ENCODE measurements at places on chromosomes 16 and 17.

GRCh38 chr16:69111216-69111875 lies 5.9 kb downstream of the HAS3 start:
- H3K4me3 ChIP-seq, result no peak overlapping the region
- peaks cover 2% of the 10 kb centered on the region for H3K4me1 ChIP-seq
- no peak overlapping the region for H3K27ac ChIP-seq
- no peak for DNase-seq

- H3K36me3 ChIP-seq, result no peaks in the 10 kb centered on the region
- H3K4me1 ChIP-seq, result no peaks in the 10 kb centered on the region
- no peaks in the 10 kb centered on the region for H3K27me3 ChIP-seq
- H3K27ac ChIP-seq, result no peak overlapping the region
These were observed 77.0 kb downstream of the TANGO6 start for GRCh38 chr16:68920349-68920748.

- no peak overlapping the region for H3K27ac ChIP-seq
- H3K36me3 ChIP-seq, result peaks cover 12% of the 10 kb centered on the region
- no peak for DNase-seq
- H3K27me3 ChIP-seq, result no peaks in the 10 kb centered on the region
- H3K4me3 ChIP-seq, result no peak overlapping the region
These were observed 45.0 kb downstream of the ESRP2 start for GRCh38 chr16:68190736-68191510.

- H3K27ac ChIP-seq, result no peak overlapping the region
- H3K36me3 ChIP-seq, result no peaks in the 10 kb centered on the region
- no peak for DNase-seq
- H3K27me3 ChIP-seq, result no peaks in the 10 kb centered on the region
- no peak overlapping the region for H3K4me3 ChIP-seq
These were observed 6.8 kb upstream of the MSI2 start for GRCh38 chr17:57249520-57249919.

DNA sequence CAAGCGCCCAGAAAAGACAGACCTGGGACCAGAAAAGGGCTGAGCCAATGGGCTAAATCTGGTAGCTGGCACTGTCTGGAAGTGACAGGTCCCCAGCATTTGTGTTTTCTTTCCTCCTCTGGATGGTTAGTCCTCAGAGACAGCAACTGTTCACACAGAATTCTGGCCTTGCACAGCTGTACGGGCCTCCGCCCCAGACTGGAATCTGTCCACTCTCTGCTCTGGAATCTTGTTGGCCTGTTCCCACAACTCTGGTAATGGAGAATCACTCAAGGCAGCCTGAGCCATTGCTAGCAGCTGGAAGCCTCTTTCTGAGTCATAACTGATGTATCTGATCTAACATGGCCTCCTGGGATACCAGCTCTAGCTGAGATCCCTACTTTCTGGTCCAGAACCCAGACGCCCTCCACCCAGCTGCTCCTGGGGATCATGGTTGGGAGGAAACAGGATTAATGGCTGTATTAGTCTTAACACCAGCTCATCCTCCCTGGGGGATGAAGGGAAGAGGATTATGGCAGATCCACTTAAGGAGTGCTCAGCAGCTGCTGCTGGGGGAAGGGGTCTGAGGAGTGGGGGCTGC lies 9.1 kb downstream of the ZNF668 start:
- no peak overlapping the region for H3K4me3 ChIP-seq
- H3K27me3 ChIP-seq, result no peaks in the 10 kb centered on the region
- H3K36me3 ChIP-seq, result peaks cover 17% of the 10 kb centered on the region
- DNase-seq, result no peak

GRCh38 chr16:81151648-81152310 lies 55.6 kb upstream of the GCSH start:
- no peak overlapping the region for H3K27ac ChIP-seq
- no peaks in the 10 kb centered on the region for H3K27me3 ChIP-seq
- no peak overlapping the region for H3K4me3 ChIP-seq
- H3K4me1 ChIP-seq, result no peaks in the 10 kb centered on the region
- DNase-seq, result no peak
- H3K36me3 ChIP-seq, result no peaks in the 10 kb centered on the region

DNA sequence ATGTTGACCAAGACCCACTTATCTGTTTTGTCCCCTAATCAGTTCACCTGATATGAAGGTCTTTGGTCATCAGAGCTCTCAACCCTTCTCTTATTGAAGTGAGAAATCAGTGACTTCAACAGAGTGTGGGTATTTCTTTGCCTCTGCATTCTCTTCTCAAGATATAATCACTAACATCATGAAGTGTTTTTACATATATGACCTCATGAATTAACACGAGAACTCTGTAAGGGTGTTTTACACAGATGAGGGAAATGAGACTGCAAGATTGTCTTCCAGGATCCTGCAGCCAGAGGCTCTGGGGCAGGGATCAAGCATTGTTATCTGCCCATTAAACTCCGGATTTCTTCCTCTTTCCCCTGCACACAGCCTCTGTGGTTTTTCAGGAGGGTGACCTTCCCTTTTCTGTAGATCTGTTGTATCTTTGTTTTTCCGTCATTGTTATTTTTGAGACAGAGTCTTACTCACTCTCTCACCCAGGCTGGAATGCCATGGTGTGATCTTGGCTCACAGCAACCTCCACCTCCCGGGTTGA lies 22.7 kb downstream of the LCMT1 start:
- no peaks in the 10 kb centered on the region for H3K27me3 ChIP-seq
- H3K27ac ChIP-seq, result no peak overlapping the region
- H3K36me3 ChIP-seq, result peaks cover 5% of the 10 kb centered on the region
- DNase-seq, result no peak
- H3K4me3 ChIP-seq, result no peak overlapping the region
- no peaks in the 10 kb centered on the region for H3K4me1 ChIP-seq

DNA sequence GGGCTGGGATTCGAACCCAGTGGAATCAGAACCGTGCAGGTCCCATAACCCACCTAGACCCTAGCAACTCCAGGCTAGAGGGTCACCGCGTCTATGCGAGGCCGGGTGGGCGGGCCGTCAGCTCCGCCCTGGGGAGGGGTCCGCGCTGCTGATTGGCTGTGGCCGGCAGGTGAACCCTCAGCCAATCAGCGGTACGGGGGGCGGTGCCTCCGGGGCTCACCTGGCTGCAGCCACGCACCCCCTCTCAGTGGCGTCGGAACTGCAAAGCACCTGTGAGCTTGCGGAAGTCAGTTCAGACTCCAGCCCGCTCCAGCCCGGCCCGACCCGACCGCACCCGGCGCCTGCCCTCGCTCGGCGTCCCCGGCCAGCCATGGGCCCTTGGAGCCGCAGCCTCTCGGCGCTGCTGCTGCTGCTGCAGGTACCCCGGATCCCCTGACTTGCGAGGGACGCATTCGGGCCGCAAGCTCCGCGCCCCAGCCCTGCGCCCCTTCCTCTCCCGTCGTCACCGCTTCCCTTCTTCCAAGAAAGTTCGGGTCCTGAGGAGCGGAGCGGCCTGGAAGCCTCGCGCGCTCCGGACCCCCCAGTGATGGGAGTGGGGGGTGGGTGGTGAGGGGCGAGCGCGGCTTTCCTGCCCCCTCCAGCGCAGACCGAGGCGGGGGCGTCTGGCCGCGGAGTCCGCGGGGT lies at the start of gene CDH1:
TSS of gene CDH1 (plus strand) at position 247 of the 684 bp plus-strand sequence. CDS start at position 371, 124 bp downstream.
- H3K4me1 ChIP-seq, result peaks cover 4% of the 10 kb centered on the region
- peak within 1 kb of the TSS; percentile 93 for H3K4me3 ChIP-seq
- peak; percentile 88 for DNase-seq
- H3K27ac ChIP-seq, result no peak within 1 kb of the TSS

DNA sequence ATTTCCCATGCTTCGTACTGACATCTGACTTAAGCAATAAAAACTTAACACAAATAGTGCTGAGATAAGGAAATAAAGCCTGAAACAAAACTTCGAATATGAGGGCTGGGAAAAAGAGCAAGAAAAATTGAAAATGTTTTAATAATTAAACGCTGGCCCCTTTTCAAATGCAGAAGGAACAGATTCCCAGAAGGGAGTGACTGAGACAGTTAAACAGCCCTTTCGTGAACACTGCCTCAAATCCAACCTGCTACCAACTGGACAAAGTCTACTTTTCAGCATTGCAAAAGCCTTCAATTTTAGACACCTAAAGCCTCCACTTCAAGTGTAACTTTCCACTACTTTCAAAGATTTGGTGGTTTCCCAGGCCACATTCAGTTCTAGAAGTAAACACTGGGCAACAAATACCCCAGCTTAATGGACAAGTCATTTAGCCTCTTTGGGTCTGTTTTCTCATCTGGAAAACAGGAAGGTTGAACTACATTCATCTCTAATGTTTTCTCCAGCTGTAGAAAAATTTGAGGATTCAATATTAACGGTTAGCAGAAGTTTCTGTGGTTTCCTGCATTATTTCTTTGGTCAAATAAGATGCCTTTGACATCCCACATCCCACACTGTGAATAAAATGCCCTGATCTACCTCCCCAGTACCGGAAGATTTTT lies 11.8 kb downstream of the RFFL start:
- no peaks in the 10 kb centered on the region for H3K4me1 ChIP-seq
- no peaks in the 10 kb centered on the region for H3K27me3 ChIP-seq
- no peaks in the 10 kb centered on the region for H3K36me3 ChIP-seq
- no peak for DNase-seq

DNA sequence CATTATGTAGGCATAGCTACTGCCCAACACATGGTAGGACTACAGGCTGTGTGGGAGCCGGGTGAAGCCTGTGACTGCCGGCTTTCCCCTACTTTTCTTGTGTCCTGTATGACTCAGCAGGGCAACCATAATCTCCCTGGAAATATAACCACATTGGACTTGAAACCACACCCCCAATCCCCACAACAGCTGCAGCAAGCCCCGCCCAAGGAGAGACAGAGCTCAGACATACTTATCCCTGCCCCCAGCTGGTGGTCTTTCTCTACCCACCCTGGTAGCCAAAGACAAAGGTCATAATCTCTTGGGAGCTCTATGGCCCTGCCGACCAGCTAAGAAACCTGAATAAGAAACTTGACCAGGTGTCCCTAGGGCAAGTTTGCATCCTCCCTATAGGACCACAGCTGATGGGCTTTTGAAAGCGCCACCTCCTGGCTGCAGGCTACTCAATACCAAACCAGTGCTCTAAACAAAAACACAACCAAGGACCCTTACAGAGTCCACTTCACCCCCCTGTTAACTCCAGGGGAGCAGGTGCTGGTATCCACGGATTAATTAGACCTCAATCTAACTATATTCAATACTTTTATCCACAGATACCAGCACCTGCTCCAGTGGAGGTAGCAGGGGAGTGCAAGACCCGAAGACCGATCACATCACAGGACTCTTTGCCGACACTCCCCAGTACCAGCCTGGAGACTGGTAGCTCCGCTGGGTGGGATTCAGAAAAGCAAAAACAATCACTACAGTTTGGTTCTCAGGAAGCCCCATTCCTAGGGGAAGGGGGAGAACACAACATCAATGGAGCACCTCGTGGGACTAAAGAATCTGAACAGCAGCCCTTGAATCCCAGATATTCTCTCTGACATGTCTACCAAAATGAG lies 91.2 kb downstream of the IRX5 start:
- DNase-seq, result no peak
- no peaks in the 10 kb centered on the region for H3K27me3 ChIP-seq
- H3K36me3 ChIP-seq, result no peaks in the 10 kb centered on the region
- H3K27ac ChIP-seq, result no peak overlapping the region
- no peak overlapping the region for H3K4me3 ChIP-seq
- no peaks in the 10 kb centered on the region for H3K4me1 ChIP-seq

- peaks cover 8% of the 10 kb centered on the region for H3K4me1 ChIP-seq
- no peak for DNase-seq
- no peak overlapping the region for H3K4me3 ChIP-seq
- no peak overlapping the region for H3K27ac ChIP-seq
- H3K27me3 ChIP-seq, result no peaks in the 10 kb centered on the region
- no peaks in the 10 kb centered on the region for H3K36me3 ChIP-seq
These were observed 123.0 kb downstream of the MSI2 start for GRCh38 chr17:57379237-57379894.

DNA sequence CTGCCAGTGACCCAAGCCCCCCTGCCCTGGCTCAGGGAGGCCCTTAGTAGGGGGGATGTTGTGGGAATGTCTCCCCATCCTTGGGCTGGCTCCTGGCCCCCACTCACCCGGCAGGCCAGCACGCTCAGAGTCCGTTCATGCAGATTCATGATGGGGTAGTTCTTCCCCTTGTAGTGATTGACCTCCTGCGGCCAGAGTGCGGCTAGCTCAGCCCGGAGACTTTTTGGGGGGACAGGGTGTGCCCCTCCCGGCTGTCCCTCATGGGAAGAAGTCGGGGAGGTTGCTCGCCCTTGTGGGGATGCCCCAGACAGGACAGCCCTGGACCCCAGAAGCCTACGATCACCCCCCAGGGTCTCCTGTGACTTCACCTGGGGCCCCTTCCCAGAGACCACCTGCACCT lies 4.0 kb downstream of the NPB start:
- DNase-seq, result no peak
- H3K4me1 ChIP-seq, result peaks cover 8% of the 10 kb centered on the region
- H3K27me3 ChIP-seq, result peaks cover 5% of the 10 kb centered on the region
- H3K4me3 ChIP-seq, result no peak overlapping the region
